Activated T-helper 1 cell treated with anti-CD3 and anti-CD28 coated beads, Interleukin-2, amount 50 U/mL, for 16 hours (primary cell): ENCODE measurements at places on chromosomes 13 and 19.

- no peak for DNase-seq
Measured at GRCh38 chr13:105184201-105184600, 1351.3 kb downstream of the EFNB2 start.

DNA sequence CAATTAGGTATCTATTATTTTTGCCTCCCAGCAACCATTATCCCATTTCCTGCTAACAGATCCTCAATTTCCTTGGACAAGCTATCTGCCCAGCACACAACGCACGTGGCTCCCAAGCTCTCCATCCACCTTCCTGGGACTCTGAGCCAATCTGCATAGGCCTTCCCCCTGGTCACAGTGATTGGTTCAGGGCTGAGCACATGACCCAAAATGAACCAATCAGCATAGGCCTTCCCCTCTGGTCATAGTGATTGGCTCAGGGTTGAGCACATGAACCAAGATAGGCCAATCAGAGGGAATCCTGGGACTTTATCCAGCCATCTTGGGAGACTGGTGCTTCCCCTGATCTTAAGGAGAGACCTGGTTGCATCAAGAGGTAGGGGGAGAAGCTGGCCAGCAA, 5.8 kb downstream of the CPAMD8 start:
- DNase-seq: no peak

GRCh38 chr13:83943530-83944279, 61.4 kb upstream of the SLITRK1 start:
- no peak for DNase-seq

- DNase-seq: no peak
Measured at GRCh38 chr13:62767473-62767872, 1351.8 kb upstream of the PCDH20 start.

DNA sequence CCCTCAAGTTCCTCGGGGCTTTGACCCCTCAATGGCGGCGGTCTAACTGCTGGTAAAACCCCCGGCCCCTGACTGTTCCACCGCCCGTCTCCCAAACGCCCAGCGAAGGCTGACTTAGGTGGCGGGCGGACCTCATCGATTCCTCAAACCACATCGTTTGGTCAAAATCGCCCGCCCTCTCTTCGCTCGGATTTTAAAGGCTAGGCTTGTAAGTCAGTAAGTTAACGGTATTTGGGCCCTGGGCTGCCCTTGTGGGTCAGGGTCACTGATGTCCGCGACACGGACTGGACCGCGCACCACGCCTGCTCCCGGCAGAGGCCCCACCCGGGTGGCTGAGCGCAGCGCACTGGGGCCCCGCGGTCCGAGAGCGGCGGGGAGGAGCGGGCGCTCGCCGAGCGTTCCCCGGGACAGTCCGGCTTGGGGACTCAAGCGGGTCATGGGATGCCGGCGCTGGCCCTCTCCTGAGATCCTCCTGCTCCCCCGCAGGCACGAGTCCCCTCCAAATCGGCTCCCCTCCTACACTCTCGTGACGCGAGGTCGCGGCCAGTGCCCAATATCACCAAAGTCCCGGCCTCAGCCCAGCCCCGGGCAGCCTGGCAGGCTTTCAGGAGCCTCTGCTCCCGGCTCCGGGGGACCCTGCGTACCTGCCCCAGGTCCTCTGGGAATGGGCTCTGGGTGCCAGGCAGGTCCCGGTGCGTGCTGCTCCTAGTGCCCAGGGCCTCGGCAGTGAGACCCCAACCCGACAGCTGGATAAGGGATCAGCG, 1.0 kb downstream of the FLT1 start:
- no peak for DNase-seq

DNA sequence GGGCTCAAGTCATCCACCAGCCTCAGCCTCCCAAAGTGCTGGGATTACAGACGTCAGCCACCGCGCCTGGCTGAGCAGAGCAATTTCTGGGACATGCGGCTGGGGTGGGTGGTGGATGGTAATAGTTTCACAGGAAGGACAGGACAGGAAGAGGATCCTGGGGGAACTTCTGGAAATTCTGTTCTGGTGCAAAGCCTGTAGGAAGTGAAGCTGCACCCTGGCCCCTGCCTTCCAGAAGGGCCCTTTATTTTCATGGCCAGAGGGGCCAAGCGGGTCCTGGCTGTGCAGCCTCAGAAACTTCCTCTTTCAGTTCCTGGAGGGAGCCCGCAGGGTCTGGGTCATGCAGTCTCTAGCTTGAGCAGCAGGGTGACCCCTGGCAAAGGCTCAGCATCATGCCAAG, 15.7 kb downstream of the FEM1A start:
- DNase-seq: no peak

GRCh38 chr13:93672996-93673395, 446.4 kb downstream of the GPC6 start:
- no peak for DNase-seq

- DNase-seq: no peak
Measured at GRCh38 chr13:106349080-106349931, 186.2 kb downstream of the EFNB2 start.

GRCh38 chr13:58876473-58876872, 1244.9 kb downstream of the PCDH17 start:
- no peak for DNase-seq

- no peak for DNase-seq
Measured at GRCh38 chr13:96294930-96295881, 205.3 kb downstream of the HS6ST3 start.
